ENCODE measurements at places on chromosomes 3 and 15. TPM values are rescaled to one million over a fixed set of nuclear protein-coding genes. Genes with fewer than 3 reads are reported as not detected.

The VEPH1 gene
- 8.2 TPM for total RNA-seq

The RHCG gene
- total RNA-seq, result not detected

The TM6SF1 gene
- total RNA-seq, result 34.7 TPM

The SLC28A2 gene
- not detected for total RNA-seq

The SUSD5 gene
- total RNA-seq, result 1.7 TPM

The ZNF80 gene
- not detected for total RNA-seq

The MGA gene
- 59.7 TPM for total RNA-seq

The DPPA2 gene
- total RNA-seq, result not detected

The HCN4 gene
- not detected for total RNA-seq

The ISLR gene
- total RNA-seq, result 0.17 TPM

The OR5H6 gene
- not detected for total RNA-seq

The SERINC4 gene
- total RNA-seq, result not detected

The FRMD5 gene
- total RNA-seq, result 3.4 TPM

The PLA1A gene
- 14.8 TPM for total RNA-seq

The COX5A gene
- 79.2 TPM for total RNA-seq

The SLC12A8 gene
- 0.70 TPM for total RNA-seq

The SUCNR1 gene
- not detected for total RNA-seq

The FEZF2 gene
- total RNA-seq, result not detected

The WDR72 gene
- under 0.01 TPM for total RNA-seq

The COL8A1 gene
- 653 TPM for total RNA-seq

The CSTA gene
- total RNA-seq, result not detected
